ENCODE measurements at places on chromosomes 1 and 21. TPM values are rescaled to one million over a fixed set of nuclear protein-coding genes. Genes with fewer than 3 reads are reported as not detected.

The BEST4 gene
- total RNA-seq, result not detected

GRCh38 chr1:19676438-19676922, 11.8 kb downstream of the HTR6 start:
- peak; percentile 68 for DNase-seq

The DNALI1 gene
- 13.9 TPM for total RNA-seq

DNA sequence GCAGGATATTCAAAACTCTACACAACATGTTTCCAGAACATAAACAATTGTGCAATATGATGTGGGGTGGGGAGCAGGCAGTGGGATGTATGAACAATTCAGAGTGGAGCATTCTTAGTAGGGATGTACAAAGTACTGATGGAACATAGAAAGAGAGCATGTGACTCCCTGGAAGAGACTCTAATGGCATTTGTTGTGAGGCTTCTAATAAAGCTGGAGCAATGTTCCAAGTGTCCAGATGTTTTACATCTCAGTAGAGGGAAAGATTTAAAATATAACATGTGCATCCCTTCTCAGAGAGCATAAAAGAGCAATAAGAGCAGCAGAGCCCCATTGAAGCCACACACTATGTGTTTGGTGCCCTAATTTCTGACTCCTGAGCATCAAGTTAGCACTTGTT, 116.5 kb downstream of the BRINP2 start:
- DNase-seq, result no peak

- DNase-seq, result no peak
Observed at GRCh38 chr1:207089627-207090355, 1.1 kb downstream of the C4BPB start.

The ERVH48-1 gene
- total RNA-seq, result not detected

The OR2T11 gene
- not detected for total RNA-seq

The HUNK gene
- not detected for total RNA-seq

DNA sequence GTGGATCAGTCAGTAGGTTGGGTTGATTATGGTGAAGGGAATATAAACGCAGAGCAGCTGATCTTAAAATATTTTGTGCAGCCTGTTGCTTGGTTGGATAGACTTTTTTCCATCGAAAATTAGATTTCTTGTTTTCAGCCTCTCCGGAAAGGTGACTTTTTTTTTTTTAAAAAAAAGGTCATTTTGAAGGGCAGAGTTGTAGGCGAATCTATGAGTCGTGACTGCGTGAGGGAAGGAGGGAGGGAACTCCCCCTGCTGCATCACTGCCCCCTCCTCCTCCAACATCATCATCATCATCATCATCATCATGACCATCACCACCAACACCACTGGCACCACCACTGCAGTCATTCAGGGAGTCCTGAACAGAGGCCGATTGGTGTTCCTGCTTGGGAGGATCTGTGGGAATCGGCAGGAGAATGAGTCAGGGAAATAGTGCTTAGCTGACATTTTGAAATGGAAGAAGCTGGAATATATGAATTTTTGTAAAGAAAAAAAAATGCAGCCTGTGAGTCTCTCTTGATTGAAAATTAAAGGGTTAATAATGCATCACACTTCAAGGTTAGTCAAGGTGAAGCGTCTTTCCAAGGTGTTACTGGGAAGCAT, 1.2 kb downstream of the ATP1B1 start:
- DNase-seq, result peak; percentile 65

DNA sequence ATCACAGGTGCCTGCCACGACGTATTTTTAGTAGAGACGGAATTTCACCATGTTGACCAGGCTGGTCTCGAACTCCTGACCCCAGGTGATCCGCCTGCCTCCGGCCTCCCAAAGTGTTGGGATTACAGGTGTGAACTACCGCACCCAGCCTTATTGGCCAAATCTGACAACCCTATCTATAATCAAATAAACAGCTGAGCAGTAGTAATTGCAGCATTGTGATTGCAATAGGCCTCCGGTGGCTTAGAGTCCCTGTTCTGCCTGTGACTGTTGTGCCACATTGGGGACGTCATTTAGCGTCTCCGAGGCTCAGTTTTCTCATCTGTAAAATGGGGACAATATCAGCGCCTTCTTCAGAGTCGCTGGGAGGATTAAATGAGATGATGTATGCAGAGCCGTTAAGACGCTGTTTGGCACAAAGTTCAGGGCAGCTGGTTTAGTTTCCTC, 569 bp upstream of the CAPN2 start:
- DNase-seq, result no peak

GRCh38 chr1:109725510-109725909, 13.5 kb downstream of the GSTM5 start:
- DNase-seq, result no peak

The SLC1A7 gene
- not detected for total RNA-seq

All from LHCN-M2 (cell line).